ENCODE measurements at places on chromosomes 2 and 18.

- no peak for DNase-seq
These were observed 35.5 kb upstream of the C1D start for GRCh38 chr2:68098291-68098797.

GRCh38 chr18:13564579-13564978 is 161.8 kb downstream of the FAM210A start:
- DNase-seq = no peak

GRCh38 chr2:60873381-60873780 is 8.0 kb upstream of the REL start:
- DNase-seq = no peak

DNA sequence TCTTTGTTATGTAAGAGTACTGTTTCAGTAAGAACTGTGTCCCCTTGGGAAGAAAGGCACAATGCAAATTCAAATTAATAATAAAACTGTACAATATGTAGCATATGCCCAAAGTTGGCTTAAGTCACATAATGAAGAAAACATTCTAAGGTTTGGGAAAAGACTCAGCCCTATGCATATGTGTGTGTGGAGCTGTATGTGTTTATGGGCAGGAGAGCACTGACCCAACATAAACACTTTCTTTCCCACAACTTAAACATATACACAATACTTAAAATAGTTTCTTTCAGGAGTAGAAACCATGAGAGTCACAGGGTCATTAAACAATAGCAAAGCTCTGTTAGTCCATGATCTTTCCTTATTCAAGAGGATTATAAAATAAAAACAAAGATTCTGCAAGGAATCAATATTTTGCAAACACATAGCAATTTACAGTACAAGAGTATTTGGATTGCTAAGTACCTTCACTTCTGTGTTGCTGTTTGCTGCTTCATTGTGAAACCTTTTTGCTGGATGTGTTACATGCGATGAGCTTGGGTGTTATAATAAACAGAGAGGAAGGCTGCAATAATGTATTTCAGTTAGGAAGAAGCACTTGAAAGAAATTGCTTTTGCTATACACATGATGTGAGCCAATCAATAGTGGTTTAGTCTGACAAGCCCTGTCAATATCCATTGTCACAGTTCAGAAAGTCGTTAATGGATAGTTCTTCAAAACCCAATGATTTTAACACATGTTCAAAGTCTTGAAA is 347.3 kb downstream of the ARHGAP15 start:
- DNase-seq = no peak

DNA sequence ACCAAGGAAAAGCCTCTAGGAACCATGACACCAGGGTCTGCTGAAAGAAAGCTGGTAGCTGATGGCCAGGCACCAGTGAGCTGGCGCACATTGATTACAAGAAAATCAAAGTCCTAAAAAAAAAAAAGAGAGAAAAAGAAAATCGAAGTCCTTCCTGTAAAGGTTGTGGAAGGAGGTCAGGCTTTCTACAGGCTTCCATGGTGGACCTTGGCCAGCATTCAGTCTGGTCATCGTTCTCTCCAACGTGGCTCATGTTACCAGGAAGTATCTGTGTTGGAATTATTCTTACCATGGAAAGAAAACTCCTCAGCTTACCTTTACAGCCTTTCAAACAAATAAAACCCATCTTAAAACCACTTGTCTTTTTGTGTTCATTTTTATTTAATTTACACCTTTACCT is 65.6 kb downstream of the CYB5A start:
- DNase-seq = no peak

- DNase-seq = no peak
These were observed 243.0 kb downstream of the RPRM start for GRCh38 chr2:153235516-153235915.

- DNase-seq = no peak
These were observed 29.0 kb upstream of the CFAP36 start for GRCh38 chr2:55490554-55490953.

DNA sequence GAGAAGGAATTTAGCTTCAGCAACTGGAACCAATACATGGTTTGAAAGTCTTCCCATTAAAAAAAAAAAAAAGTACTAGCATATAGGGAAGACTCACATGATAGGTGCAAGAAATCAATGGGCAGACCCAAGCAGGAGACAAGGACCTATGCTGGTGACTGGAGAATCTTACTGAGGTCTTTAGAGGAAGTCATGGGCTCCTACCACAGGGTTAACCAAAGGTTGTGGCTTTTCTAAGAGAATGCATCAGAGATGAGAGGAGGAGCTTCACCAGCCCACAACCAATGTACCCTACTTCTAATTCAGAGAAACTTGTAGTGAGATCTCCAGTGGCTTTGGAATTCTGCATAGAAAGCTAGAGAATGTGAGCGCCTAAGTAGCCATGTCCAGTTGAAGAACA is 207.4 kb downstream of the NCKAP5 start:
- no peak for DNase-seq

DNA sequence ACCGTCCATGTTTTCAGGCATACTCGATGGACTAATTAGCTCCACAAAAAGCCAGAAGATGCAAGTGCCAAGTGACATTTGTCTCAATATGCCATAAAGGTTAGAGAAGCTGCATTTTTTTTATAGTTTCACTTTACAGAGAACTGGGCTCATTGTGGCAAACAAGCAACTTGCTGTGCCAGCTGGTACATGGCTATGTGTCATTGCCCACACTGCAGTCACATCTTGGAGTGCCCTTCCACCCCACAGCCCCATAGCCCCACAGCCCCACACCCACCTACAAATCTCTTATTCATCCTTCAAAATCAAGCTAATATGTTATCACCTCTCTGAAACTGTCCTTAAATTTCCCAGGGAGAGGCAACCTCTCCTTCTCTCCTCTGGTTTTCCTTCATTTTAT is 451.9 kb downstream of the ARHGAP15 start:
- DNase-seq = no peak
